Brain (organoid and tissue), 16 donors: ENCODE measurements at places on chromosomes 3 and 15. TPM values are rescaled to one million over a fixed set of nuclear protein-coding genes. Genes with fewer than 3 reads are reported as not detected.

GRCh38 chr3:183354325-183354831 lies 74.0 kb downstream of the MCF2L2 start:
- DNase-seq, result no peak

DNA sequence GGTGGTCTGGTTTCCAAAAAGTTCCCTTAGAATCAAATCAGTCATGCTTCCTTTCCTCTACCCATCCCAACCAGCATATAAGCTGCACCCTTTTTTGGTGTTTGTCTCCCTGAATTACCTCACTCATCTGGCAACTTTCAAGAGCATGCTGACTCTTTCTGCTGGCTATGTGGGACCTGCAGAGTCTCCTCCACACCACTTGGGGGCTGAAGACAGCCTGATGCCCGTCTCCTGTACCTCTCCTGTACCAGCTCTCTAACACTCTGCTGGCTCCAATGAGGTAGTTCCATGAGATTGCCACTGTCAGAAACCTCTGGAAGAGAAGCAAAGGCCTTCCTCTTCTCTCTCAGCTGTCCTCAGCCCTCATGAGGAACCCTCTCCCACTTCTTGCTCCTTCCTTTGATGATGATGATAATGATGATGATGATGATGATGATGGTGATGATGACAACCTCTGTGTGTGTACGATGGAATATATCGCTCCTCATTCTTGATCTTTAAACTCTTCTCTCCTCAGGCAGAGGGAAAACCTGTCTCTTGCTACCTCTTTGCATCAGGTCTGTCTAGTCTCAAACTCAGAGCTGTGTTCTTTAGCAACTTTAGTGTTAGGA lies 257.5 kb downstream of the ZNF621 start:
- no peak for DNase-seq

DNA sequence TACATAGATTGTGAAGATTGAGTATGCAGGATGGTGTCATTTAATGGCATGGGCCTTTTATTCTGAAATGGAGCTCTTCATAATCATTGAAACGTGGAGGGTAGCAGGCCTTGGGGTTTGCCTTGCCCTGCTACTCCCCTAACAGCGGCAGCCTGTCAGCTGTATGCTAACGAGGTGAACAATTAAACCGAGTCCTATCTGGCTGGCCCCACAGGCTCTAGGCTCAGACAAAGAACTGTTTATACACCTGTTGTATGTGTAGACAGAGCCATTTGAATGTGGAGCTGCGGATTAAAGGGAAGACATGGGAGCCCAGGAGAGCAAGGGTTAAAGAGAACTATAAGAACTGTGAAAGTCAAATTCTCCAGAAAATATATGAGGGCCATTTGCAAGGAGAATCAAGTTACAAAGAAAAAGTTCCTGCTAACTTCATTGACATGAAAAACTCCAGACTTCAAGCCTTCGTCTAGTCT lies 116.7 kb upstream of the CGNL1 start:
- DNase-seq, result peak; percentile 66

DNA sequence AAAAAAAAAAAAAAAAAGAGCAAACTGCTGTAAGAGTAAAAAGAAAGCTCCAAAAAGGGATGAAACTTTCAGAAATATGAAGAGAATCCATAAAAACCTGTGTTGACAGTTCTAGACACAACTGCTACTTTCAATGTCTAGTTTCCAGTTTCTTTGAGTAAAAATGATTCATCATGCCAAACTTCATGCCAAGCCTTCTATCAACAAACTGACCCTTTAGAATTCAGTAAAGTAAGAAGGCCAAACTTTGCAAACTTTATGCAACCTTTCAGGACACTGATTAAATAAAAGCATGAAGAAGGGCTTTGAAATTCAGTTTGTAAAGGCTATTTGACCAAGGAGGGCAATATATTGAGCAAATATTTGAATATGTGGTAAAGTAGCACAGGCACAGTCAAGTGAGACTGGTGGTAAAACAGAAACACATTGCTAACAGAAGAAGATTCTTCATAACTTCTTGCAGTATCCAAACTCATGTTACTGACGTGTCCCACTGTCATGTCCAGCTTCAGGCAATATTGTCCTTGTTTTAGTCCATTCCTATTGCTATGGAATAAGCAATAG lies 56.3 kb upstream of the CFAP20DC start:
- DNase-seq, result no peak

DNA sequence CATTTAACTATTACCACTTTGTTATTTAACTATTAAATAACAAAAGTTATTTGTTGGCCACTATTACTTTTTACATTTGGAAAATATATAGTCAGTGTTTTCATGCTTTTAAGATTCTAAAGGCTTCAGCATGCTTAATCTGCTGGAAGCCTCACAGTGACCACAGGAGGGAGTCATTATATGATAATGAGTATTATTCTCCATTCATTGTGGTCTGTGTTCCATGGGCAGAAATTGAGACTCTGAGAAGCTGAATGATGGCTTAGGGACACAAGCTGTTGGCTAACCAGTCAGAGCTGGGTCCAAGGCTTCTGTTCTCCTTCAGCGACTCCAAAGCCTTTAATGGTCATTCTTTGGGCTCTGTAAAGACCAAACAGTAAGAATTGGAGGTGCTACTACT lies 64.7 kb downstream of the BFSP2 start:
- DNase-seq, result no peak

DNA sequence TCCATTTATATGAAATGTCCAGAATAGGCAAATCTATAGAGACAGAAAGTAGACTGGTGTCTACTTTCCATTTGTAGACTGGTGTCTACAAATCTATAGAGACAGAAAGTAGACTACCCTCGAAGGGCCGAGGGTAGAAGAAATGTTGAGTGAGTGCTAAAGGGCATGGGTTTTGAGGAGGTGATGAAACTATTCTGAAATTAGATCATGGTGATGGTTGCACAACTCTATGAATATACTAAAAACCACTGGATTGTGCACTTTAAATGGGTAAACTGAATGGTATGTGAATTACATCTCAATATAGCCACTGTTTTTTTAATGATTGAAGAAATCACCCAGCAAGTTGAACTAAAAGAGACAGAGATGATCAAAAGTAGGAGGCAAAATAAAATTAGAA lies 27.9 kb downstream of the TP53BP1 start:
- DNase-seq, result no peak

- no peak for DNase-seq
Observed at GRCh38 chr3:14386254-14386653, 16.2 kb upstream of the SLC6A6 start.

GRCh38 chr15:59447367-59447766 lies 9.4 kb downstream of the FAM81A start:
- no peak for DNase-seq

- DNase-seq, result peak; percentile 23
Observed at GRCh38 chr3:158925021-158925420, 123.2 kb downstream of the MFSD1 start.

DNA sequence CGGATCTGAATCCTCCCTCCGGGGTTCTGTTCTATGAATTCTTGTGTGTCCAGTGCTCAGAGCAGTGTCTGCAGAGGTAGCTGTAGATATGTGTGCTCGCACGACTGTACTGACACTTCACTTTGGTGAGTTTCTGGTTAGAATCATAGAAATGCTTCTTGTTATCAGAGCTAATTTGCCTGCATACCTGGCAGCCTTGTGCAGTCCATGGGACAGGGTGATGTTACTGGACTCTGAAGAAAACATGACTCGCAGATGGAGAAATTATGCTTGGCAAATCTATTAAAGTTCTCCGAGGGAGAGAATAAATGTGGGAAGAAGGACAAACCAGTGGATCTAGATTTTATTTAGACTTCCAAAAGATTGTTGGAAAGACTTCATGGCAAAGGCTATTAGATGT lies 12.2 kb downstream of the CGNL1 start:
- DNase-seq, result no peak

- no peak for DNase-seq
Observed at GRCh38 chr15:33243393-33243792, 48.9 kb upstream of the FMN1 start.

DNA sequence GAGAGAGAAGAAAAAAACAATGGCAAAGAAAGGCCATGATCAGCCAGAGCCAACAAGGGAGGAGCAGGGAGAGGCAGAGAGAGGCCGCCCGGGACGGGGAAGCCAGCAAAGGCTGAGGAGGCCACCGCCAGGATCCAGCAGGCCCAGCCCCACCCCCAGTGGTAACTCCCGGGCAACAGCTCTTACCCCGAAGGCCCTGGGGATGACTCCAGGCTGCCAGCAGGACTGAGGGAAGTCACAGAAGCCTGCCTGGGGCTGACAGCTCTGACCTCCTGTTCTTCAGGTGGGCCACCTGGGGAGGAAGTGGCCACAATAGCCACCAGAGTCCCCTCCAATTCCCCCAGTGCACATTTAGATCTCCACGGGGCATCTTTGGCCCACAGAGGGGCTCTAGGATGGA lies 184.3 kb upstream of the LINGO1 start:
- DNase-seq, result no peak

DNA sequence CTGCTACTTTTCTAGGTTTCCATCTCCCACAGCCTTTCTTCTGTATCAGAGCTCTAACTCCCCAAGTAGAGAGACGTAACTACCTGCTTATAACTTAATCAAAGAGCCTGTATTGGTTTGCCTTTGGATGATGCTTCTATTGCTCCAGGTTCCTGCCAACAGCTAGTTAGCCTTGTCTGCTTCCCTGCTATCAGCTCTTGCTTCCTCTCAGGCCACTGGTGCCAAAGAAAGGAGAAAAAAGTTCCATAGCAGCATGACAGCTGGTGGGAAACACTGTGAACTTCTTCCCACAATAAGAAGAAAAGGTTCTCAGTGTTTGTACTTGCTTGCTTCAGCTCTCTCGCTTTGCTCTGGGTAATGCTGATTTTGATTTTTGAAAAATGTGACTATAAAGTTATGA lies 206.6 kb downstream of the GBE1 start:
- peak; percentile 67 for DNase-seq

- DNase-seq, result no peak
Observed at GRCh38 chr3:70177881-70178645, 134.4 kb downstream of the MDFIC2 start.

DNA sequence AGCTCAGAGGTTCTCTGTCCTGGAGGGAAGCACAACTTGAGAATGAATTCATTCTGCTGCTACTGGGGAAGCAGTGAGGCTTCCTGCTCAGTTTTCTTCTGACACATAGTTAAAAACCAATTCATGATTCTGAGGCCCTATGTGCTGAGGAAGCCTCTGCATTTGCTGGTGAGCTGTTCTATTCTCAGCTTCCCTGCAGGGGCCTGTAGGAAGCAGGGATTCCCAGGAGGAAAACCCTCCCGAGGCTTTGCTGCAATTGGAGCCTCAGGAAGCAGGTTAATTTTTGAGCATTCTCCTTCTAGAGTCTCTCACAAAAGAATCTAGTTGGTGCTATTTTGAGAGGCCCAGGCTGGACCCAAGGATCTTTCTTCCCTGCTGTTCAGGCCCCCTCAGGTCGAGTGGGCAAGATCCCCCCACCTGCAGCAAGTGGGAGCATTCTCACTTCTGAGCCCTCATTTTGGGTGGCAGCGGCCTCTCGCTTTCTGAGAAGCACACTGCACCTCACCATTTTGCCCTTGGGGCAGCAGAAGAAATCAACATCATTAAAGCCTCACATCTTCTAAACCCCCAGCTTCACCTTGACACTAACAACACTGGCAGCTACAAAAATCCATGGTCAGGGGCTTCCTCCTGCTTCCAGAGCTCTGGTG lies 197.5 kb upstream of the TSC22D2 start:
- no peak for DNase-seq

DNA sequence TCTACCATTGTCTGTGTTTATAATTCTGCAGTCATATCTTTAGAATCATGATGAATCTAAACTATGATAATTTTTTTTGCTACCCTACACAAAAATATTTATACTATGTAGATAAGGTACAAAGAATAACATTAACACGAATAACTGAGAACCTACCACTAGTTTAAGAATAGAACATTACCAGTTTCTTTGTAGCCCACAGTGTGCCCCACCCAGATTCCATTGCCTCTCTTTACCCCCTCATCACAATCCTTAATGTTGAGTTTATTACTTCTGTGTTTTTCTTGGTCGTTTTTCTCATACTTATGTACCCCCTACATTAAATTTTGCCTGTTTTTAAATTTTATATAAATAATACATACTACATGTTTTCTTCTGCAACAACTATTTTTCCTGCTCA lies 140.5 kb downstream of the BBX start:
- no peak for DNase-seq

DNA sequence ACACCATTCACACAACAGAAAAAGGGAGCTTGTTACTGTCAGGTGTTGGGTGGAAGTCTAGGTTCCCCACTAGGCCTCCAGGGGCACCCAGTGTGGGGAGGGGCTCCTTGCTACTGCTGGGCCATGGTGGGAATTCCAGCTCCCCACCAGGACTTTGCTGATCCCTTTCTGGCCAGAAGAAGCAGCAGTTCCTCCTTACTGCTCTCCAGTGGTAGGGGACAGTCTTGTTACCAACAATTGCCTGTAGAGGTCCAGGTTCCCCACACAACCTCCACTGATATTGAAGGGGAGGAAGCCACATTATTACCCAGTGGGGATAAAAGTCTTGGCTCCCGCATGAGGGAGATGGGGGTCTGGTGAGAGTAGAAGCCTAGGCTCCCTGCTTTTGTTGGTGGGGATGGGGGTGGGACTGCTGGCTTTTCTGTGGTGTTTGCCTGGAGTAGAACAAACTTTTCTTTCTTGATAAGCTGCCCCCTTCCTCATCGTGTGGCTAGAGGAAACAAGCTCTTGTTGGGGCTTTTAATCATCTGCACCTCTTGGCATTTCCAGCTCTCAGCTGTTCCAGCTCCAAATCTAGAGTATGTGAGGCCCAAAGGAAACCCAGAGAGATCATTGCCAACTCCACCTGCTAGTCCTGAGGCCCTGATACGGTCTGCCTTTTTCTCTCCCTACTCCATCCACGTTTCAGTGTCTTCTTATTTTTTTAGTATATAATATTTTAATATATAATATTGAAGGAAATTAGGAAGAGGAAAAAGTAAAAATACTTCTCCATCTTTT lies 824.2 kb downstream of the AGBL1 start:
- no peak for DNase-seq

- DNase-seq, result peak; percentile 15
Observed at GRCh38 chr15:89898614-89899294, 5.0 kb upstream of the AP3S2 start.

GRCh38 chr3:151459358-151459757 lies 1.5 kb downstream of the IGSF10 start:
- no peak for DNase-seq

DNA sequence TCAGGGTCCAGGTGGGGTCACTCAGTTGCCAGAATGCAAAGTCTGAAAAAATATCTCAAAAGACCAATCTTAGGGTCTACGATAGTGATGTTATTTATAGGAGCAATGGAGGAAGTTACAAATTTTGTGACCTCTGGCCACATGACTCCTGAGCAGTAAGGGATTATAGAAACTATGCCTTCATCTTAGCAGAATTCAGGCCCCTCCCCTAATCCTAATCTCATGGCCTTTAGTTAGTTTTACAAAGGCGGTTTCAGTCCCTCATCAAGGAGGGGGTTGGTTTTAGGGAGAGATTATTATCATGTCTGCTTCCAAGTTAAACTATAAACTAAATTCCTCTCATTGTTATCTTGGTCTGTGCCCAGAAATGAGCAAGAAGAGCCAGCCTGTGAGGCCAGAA lies 5.9 kb upstream of the DCP1A start:
- DNase-seq, result no peak

- no peak for DNase-seq
Observed at GRCh38 chr3:100968932-100969906, 24.0 kb downstream of the ABI3BP start.

The CADM2 gene
- 5.9 TPM for polyA plus RNA-seq

The ZNF385D gene
- polyA plus RNA-seq, result 0.75 TPM

The CSPG4 gene
- polyA plus RNA-seq, result 11.3 TPM

The DNAH1 gene
- polyA plus RNA-seq, result 1.8 TPM

The VEPH1 gene
- 0.88 TPM for polyA plus RNA-seq

The APBA2 gene
- 86.7 TPM for polyA plus RNA-seq

The C15orf61 gene
- 3.4 TPM for polyA plus RNA-seq

The THRB gene
- 3.8 TPM for polyA plus RNA-seq

The SHC4 gene
- 0.78 TPM for polyA plus RNA-seq

The CAND2 gene
- polyA plus RNA-seq, result 10.3 TPM

The ZIC1 gene
- polyA plus RNA-seq, result 13.4 TPM

The LEO1 gene
- polyA plus RNA-seq, result 8.7 TPM

The CFAP20DC gene
- 3.1 TPM for polyA plus RNA-seq
